Immature natural killer cell (primary cell): ENCODE measurements at places on chromosomes 12 and 14.

- no peak for DNase-seq
Observed at GRCh38 chr14:74698465-74698864, 14.4 kb downstream of the AREL1 start.

GRCh38 chr12:73629171-73629570 is 908.5 kb upstream of the ATXN7L3B start:
- no peak for DNase-seq

DNA sequence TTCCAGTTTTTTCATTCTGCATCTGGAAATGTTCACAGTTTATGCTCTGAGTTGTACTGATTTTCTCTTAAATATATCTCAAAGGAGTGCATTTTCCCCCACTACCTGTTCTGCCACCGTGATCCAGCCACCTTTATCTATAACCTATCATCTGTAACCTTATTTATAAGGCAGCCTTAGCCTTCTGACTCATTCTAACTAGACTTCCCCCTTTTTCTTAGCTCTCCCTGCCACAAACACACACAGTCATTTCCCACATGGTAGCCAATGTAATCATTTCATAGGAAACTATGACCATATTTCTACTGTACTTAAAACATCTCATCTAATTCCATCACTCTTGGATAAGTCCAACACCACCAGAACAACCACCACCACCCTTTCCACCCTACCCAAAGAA is 10.8 kb upstream of the GYS2 start:
- DNase-seq, result no peak

DNA sequence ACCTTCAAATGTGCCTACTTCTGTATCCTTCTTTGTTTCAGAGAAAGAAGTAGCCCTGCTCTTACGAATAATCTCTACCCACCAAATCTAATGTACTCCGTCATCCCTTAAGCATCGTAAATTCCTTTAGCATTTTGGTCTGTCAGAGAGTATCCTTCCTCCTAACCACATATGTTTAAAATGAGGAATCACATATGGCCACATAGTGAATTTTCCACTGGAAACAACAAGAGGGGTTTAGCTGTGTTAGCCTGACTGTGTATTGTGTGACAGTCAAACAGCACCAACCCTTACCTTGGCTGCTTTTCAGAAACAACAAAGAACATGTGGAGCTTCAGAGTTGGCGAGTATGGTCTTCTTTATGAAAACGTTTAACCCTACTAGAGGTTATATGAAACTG is 5.5 kb downstream of the LUM start:
- DNase-seq, result no peak

DNA sequence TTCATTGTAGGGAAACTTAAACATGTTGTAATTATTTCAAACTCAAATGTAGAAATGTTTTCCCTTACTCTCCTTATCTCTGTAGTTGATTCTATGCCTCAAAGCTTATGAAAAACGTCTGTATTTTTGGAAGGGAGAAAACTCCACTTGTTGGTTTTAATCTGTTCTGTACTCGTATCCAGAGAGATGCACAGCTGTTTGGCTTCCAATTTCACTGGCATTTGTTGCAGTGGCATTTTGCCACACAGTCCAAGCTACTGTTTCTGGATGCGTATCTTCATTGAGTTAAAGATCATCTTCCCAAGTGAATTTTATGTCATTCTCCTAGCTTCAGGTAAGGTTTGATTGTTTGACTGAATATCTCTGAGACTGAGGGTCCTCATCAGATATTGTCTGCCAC is 481.4 kb downstream of the TRHDE start:
- DNase-seq, result no peak

DNA sequence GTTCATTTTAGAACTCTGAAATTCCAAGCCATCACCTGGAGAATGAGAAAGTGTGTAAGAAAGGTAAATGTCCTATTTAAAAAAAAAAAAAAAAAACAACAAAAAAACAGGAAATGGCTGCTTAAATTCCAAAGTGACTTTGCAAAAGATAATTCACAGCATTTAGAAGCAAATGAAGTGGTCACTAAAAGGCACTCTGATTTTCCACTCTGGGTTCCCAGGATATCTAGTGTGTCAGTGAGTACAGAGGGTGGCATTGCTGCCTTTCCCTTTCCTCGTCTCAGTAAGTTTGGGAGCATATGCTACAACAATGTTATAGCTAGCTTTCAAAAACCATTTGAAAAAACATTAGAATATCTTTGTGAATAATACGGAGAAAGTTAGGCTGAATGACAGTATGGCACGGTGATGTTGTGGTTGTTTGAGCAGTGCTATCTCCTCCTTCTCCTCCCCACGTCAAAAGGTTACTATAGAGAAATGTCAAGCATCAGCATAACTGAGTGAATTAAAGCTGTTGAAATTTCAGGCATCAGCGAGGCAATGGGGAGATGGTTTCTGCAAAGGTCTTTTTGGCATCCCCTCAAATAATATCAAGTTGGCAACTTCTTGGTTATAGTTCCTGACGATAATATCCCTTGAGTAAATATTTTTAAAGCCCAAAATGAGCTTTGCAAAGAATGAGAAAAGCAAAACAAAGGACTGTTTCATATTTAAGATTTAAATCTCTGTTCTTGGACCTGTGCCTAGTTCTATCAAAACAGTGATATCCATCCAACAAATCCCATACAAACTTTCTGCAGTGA is 164.5 kb upstream of the E2F7 start:
- no peak for DNase-seq

DNA sequence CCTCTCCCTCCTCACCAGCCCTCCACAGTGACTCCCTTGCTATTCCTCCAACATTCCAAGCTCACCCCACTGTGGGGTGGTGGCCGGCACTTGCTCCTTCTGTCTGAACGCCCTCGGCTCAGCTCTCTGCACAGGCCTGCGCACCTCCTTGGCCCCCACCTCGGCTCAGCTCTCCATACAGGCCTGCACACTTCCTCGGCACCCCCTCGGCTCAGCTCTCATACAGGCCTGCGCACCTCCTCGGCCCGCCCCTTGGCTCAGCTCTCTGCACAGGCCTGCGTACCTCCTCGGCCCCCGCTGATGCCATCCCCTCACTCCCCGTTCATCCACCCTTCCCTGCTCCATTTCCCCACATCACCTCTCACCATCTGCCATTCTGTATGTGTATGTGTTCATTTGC is 332.7 kb upstream of the FKBP4 start:
- no peak for DNase-seq

GRCh38 chr12:67625004-67625403 is 23.5 kb upstream of the DYRK2 start:
- no peak for DNase-seq

GRCh38 chr14:61706096-61706690 is 10.9 kb downstream of the HIF1A start:
- no peak for DNase-seq

DNA sequence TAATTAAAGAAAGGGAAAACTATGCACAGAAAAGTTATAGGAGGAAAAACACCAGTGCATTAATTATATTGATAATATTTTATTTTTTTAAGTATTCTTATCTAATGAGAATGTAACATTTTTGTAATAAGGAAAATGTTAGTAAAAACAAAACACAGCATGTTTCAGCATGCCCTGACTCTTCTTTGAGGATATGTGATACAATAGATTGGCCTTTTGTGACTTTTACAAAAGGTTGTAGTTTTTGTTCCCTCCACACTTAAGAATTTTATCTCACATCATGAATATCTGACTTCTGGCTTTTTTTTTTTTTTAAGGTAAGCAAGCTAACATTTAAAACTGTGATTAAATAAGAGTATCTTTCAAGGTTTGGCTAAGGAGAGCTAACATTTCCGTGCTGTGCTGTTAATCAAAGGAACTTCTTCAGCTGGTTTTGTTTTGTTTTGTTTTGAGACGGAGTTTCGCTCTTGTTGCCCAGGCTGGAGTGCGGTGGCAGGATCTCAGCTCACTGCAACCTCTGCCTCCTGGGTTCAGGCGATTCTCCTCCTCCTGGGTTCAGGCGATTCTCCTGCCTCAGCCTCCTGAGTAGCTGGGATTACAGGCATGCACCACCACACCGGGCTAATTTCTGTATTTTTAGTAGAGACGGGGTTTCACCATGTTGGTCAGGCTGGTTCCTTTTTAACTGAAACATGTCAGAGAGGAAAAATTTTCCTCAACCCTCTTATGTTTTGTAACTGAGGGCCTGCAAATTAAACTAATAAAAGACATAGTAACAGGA is 30.8 kb upstream of the RESF1 start:
- no peak for DNase-seq

DNA sequence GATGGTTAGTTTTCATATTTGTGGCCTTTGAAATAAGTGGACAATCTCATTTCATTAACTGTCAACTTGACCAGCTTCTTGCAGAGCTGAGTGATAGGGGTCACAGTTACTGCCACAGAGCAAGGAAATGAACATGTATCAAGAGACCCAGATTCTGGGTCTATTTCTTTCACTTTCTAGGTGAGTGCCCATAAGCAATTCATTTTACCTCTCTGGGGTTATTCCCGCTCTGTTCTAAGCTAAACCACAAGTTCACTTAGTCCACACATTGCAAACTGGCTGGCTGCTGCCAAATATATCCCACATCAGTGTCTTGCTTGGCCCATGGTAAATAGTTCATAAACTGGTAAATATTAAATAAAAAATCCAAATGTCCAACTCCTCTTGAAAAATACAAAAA is 29.9 kb downstream of the GPHB5 start:
- no peak for DNase-seq

DNA sequence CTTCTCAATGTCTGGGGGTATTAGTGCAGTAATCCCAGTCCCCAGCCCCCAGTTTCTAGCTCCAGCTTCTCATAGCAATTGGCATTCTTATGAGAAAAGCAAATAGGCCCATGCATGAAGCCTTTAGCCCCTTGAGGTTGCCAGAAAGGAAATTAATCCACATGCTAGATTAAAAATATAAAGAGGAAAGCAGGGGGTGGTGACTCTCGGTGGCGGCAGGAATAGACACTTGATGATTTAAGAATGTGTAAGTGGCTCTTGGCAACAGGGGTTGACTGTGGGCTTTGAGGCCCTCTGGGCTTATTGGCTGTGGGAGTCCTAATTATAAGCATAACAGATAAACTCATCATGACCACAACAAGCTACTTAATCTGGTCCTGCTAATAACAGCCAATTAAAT is 1367.3 kb upstream of the FLRT2 start:
- no peak for DNase-seq

DNA sequence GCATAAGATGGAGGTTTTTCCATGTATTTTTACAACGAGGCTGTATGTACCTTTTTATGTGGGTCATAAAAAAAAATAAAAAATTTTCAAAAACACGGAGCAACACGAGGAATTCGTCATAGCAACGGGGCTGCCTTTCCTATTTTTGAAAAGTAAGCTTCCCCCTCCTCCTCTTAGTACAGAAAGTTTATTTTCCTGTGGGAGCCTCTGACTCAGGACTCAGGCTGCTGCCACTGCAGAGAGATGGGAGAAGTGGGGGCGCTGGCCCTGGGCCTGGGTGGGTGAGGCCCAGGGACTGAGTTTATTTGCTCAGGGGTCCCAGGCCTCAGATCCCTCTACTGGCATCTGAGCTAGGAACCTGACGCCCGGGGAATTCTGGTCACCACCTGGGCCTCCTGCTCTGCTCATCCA is 10.2 kb upstream of the CMKLR1 start:
- DNase-seq, result no peak

GRCh38 chr12:25725931-25726330 is 172.8 kb upstream of the LMNTD1 start:
- no peak for DNase-seq

DNA sequence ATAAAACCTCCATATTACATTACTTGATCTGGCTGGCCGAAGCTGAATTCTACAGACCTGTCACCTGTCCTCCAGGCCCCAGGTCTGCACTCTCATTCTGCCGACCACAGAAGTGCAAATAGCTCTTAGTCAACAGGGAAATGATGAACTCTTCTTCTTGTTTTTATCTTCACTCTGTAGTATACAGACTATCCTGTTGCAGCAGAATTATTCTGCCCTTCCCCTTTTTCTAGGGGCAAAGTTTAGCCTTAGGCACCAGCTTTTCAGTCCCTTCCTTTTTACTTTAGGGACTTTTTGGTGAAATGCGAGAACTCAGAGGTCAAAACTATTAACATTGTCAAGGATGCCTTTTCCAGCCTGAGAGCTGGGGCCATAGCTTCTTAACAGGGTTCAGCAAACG is 229.6 kb upstream of the EGLN3 start:
- no peak for DNase-seq

GRCh38 chr12:57474430-57474829 is 5.2 kb downstream of the ARHGAP9 start:
- DNase-seq, result peak; percentile 59
